ENCODE measurements at places on chromosomes 6 and 20. TPM values are rescaled to one million over a fixed set of nuclear protein-coding genes. Genes with fewer than 3 reads are reported as not detected.

GRCh38 chr6:43699564-43700186 lies 12.1 kb upstream of the MRPS18A start:
- no peak for DNase-seq

DNA sequence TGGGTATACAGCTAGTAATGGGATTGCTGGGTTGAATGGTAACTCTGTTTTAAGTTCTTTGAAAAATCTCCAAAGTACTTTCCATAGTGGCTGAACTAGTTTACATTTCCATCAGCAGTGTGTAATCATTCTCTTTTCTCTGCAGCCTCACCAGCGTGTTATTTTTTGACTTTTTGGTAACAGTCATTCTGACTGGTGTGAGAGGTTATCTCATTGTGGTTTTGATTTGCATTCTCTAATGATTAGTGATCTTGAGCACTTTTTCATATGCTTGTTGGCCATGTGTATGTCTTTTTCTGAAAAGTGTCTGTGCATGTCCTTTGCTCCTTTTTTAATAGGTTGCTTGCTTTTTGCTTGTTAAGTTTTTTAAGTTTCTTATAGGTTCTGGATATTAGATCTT lies 194.2 kb upstream of the PHACTR1 start:
- no peak for DNase-seq

DNA sequence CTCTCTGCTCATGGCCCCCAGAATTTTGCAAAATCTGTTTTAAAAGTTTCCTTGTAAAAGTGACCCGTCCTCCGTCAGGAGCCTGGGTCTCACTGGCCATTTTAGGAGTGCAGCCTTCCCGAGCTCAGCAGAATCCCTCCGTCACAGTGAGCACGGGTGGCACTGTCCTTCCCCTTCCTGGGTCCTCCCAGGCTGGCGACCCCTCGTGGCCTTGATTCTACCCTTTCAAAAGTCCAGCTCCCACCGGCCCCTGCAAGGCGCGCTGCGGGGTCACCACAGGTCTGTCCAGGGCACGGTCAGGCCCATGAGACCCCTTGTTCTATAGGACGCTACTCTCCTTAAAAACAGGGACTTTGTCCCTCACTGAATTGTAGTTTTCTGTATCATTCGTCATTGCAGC lies 112.7 kb downstream of the PSMB1 start:
- peak; percentile 32 for DNase-seq

GRCh38 chr6:71034563-71035345 lies 77.9 kb upstream of the B3GAT2 start:
- no peak for DNase-seq

DNA sequence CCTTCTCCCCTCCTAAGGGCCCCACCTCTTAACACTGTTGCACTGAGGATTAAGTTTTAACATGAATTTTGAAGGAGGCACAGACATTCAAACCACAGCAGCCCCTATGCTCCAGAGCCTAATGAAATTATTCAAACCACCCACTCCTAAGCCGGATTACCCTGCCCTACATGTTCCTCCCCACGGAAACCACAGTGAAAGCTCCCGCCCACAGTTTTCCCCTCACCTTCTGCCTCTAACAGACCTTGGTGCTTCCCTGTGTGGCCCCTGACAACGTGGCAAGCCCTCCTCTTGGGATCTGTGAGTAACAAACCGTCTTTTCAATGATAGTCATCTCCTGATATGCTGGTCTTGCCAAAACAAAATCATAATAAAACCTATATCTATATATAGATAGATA lies 74.8 kb downstream of the RIN2 start:
- DNase-seq: no peak

DNA sequence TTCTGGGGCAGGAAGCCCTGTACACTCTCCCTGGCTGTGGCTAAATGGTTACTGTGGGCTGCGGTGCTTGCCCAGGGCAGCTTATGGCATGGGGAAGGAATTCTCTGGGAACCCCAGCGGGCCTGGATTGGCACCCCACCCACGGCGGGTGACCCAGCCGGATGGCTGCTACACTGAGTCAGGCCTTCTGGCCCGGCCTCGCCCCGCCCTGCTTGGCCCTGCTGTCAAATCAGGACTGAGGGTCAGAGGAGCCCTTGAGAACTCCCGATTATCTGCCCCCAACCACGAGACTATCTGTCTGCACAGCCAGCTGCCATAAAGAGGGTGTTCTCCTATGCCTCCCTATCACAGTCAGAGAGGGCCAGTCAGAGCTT lies 7.3 kb upstream of the ITPR3 start:
- no peak for DNase-seq

DNA sequence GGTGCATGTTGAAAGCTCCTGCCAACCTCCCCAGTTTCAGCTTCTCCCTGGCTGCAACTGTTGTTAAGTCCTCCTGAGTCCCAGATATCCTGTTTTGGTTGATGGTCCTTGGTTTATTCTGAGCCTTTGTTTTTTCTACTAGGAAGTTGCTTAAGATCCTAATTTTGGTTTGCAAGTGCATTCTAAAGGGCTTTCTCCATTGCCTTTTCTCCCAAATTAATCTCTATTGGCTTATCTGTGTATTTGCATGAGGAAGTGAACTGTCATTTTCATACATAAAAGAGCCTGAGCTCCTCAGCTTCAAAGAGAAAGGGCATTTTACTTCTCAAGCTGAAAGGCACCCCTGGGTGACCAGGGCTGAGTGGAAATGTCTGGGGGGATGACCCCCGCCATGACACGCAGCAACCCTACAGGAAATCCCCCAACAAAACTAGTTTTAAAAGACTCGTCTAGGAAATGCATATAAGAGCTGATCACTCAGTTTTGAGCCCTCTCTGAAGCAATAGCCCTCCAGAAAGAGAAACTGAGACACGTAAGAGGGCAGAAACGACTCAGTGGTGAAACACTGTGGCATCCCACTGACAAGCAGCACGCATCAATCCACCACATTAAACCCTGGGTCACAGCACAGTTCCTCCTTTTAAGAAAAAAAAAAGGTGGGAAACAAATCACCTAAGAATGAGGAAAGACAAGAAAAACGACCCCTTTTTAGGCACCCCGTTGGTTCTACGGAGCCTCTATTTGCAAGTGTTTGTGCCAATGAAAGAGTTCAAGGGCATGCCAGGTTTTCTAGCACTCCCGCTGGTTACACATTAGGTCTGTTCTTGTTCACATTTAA lies 140.9 kb downstream of the THBS2 start:
- DNase-seq: no peak

GRCh38 chr6:111530667-111531066 lies 47.6 kb upstream of the REV3L start:
- DNase-seq: no peak

- DNase-seq: no peak
Observed at GRCh38 chr6:4066029-4066755, 12.7 kb downstream of the FAM217A start.

DNA sequence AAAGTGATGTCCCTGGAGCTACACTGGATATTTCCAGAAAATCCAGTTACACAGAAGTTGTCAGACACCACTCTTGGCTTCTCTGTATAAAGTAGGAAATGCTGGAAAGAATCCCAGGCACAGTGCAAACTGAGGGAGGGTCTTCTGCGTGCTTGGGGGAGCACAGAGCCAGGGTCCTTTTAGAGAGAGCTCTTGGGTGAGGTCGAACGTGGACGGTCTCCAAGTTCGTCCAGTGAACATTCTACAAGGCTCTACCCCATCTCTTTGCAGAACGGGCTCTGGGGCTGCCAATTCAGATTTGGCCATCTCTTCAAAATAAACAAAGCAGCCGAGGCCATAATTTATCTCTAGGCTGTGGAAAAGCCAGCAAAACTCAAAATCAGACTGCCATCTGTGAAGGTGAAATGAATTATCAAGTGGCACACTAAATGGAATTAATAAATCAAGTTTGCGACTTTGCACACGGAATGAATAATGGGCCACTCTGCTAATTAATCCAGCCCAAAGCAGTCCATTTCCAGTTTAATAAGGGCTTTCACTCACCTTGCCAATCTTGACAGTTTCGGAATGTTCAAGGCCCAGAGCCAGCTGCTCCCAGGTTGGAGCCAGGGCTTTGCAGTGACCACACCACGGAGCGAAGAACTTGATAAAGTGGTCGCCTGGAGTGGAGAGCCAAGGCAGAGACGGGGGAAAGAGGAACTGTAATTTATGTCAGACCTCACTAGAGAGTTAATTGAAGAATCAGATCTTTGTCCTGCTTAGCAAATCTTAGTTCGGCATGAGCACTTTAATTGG lies 19.3 kb downstream of the TXNDC5 start:
- DNase-seq: no peak

GRCh38 chr6:83429857-83430610 lies 817 bp downstream of the ME1 start:
- no peak for DNase-seq

DNA sequence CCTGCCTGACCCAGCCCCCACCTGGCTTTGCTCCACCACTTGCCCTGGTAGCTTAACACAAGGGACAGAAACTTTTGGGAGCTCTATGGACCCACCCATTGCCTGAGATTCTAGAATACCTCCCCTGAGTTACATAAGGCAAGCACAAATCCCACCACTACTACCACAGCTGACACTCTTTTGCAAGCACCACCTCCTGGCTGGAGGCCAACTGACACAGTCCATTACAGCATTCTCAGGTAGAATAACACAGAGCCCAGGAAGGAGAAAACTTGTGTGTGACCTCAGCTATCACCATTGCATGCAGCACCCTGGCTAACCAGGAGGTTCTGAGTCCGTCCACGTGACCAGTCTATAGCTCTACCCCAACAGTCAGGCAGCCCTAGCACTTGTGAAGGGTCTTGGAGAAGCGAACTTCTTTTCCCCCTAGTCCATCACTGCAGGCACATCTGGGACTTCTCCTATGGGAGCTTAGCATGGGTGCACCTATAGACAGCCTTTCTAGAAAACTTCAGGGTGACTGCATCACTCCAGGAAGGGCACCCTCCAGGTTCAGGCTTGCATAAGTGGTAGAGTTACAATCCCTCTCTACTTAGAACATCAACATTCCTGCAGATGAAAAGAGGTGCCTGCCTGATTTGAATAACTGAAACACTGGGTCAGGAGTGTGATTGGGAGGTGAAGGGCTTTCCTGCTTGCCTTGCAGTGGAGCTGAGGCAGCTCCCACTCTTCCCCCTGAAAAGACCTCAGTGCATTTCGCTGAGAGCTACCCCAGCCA lies 30.1 kb downstream of the CITED2 start:
- DNase-seq: no peak

DNA sequence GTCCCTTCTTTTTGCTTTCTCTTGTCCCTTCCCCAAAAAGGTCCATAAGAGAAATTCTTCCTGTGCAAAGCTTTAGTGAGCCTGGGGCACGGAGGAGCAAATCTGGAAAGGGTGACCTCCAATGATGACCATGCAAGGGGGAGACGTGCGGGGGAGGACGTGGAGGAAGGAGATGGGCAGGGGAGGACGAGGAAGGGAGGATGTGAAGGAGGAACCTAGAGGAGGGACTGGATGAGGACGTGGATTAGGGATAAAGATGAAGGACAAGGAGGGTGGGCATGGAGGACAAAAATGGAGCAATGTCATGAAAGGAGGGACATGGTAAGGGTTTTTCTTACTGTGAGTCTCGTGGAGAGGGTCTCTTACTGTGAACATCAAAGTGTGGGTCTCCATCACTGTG lies 139.5 kb downstream of the ERMARD start:
- no peak for DNase-seq

DNA sequence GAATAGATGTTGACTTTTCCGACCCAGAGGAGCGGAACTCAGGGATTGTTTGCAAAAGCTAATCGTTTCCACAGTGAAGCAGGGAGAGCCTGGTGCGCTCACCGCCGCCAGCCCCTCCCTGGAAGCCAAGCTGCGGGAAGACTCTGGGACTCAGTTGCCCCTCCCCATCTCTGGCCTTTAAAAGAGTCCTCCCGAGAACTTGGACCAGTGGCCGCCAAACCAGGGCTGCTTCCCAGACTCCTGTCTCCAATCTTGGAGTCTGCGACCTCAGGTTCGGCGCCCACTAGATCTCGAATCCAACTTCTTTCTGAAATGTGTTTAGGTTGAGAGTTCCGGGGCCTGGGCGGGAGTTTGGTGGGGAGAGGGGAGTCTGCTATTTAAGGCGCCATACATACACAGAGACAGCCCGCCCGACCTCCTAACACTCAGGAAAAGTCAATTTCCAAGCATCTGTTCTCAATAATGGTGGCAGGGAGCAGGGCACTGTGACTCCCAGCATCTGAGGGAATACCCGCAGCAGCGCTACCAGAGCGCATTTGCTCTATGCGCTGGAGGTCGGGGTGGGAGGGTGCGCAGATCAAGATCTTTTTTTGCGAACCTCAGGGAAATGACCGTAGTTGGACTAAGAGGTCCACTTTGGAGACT lies 800 bp upstream of the GRIK2 start:
- no peak for DNase-seq

DNA sequence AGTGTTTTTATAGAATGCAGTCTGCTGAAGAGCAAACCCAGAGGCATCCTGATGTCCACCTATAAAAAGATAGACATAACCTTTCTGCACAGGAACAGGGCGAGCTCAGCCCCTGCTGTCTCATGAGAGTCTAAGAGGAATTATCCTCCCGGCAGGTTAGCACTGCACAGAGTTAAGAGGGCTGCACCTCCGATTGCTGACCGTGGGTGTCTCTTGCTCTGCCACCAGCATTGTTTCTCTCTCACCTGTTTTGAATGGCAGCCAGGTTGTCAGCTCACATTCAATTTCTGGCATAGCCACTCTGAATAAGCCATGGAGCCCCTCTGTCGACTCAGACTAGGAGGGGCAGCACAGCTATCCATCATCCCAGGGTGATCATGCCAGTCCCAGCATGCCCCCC lies 211.2 kb downstream of the PHACTR1 start:
- DNase-seq: no peak

GRCh38 chr6:9403736-9404135 lies 968.4 kb upstream of the SLC35B3 start:
- DNase-seq: no peak

DNA sequence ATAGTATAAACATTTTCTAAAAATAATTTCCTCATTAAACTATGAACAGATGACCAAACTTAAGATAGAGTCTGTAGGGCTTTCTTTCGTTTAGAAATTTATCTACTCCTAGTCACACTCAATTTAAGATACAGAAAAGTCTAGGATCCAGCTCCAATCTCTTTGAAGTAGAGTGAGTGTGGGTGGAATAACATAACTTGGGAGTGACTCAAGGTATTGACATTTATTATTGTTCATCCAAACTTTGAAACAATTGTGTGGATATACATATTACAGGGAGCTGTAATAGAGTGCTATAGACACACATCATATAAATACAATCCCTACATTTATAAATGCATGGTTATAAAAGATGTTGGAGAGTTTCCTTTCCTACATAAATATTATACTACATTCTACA lies 715.2 kb upstream of the MANEA start:
- no peak for DNase-seq

Gene JPH2
- total RNA-seq: 0.13 TPM

Gene RIPOR3
- total RNA-seq: 20.1 TPM

Gene RIMS4
- not detected for total RNA-seq

Gene NKX2-4
- total RNA-seq: not detected

Gene SYNCRIP
- total RNA-seq: 31.0 TPM

Gene CCNC
- 32.3 TPM for total RNA-seq

Gene SLC35A1
- total RNA-seq: 9.1 TPM

Gene ZFP57
- total RNA-seq: not detected

Gene OVOL2
- total RNA-seq: 0.18 TPM

Gene CST1
- not detected for total RNA-seq

Gene FNDC11
- total RNA-seq: not detected
